Activated CD4-positive, alpha-beta T cell treated with anti-CD3 and anti-CD28 coated beads, Interleukin-2, amount 50 U/mL, for 48 hours (primary cell): ENCODE measurements at places on chromosomes 11 and 22.
A peak's percentile ranks its signal among the peaks of the same experiment; 100 is the strongest.

GRCh38 chr11:30960387-30960992 is 374.3 kb upstream of the MPPED2 start:
- no peak for DNase-seq

GRCh38 chr11:112826026-112826425 is 135.2 kb upstream of the NCAM1 start:
- DNase-seq: no peak

GRCh38 chr11:13119941-13120520 is 110.9 kb downstream of the RASSF10 start:
- no peak for DNase-seq

GRCh38 chr11:113632981-113633380 is 73.1 kb downstream of the TMPRSS5 start:
- no peak for DNase-seq

GRCh38 chr11:59164028-59164427 is 7.9 kb upstream of the DTX4 start:
- no peak for DNase-seq

DNA sequence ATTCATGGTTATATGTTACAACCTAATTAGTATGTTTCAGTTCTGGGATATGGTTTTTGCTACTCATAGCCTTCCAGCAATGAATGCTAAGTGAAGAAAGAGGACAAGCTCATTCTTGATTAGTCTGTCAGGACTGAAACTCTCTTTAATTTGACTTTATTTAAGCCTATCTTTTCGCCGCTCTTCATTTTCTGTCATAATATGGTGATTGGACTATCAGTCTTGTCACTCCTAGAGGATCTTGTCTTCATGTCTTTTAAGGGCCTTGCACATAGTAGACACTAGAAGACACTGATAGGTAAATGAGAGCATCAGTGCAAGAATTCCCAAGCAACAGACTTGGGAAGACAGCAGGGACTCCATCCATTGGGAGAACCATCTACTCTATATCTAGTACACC is 18.9 kb upstream of the MTCH2 start:
- no peak for DNase-seq

DNA sequence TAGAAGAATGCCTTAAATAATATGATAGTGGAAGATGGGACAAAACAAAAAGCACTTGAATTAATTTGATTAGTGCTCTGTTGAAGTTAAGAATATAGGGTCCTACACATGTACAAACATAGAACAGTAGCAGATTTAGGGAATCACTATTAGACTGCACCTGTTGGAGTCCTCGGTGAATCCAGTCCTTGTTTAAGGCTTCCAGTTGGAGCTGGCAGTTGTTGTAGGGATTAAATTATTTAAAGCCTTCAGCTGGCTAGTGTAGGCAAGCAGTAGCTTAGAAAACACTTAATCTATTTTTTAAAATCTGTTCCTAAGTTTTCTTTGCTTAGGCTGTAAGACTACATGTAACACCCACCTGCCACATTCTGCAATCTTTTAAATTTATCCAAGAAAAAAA is 24.5 kb upstream of the CSTF3 start:
- DNase-seq: no peak

- no peak for DNase-seq
These were observed 7.9 kb downstream of the C11orf96 start for GRCh38 chr11:43950311-43950855.

GRCh38 chr22:46732513-46732912 is 5.5 kb downstream of the CERK start:
- DNase-seq: no peak

GRCh38 chr22:43526946-43527345 is 115.1 kb downstream of the MPPED1 start:
- DNase-seq: no peak

DNA sequence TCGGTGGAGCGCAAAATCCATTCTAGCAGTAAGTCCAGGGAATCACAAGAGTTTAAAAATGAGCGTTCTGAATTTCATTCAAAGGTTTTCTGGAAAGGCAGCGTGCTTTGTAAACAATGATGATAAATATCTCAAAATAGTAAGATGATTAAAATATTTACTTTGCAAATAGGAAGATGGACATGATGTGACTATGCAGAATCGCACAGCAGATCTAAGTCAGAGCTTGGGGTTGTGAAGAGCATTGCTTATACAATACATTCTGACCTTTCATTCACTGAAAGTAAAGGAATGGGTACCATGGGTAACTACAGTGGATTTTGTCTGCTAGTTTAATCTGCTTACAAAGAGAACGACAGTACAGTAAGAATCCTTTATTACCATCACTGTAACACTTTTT is 77.5 kb downstream of the PPP6R3 start:
- no peak for DNase-seq

GRCh38 chr11:95849087-95849825 is 59.0 kb downstream of the CEP57 start:
- DNase-seq: peak; percentile 30

DNA sequence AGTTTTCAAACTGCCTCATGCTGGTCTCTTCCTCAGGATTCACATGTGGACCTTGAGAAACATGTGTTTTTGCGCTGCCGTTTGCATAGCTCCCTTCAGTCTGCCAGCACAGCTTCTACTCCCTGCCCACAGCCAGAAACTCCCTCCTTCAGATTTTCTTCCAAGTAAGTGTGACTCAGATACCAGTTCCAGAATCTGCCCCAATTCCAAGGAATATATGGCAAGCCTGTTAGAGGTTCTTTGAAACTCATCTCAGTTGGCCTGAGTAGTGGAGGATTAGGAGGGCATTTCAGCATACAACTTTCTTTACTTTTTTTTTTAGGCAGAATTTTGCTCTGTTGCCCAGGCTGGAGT is 67.1 kb downstream of the SNX19 start:
- no peak for DNase-seq

- no peak for DNase-seq
These were observed 4.6 kb downstream of the LGALS12 start for GRCh38 chr11:63510360-63511047.

DNA sequence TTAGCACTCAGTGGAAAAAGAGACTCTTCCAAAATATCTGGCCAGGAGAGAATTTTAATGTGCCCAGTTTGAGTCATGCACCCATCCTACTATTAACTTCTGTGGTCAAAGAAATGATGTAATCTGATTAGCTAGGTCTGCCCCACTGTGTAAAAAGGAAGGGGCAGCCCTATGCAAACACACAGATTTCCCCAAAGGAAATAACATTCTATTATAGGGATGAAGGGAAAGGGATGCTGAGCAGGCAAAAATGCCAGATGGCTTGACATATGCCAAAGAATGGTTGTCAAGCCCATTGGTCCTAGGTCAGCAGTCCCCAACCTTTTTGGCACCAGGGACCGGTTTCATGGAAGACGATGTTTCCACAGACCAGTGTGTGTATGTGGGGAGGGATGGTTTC is 43.3 kb upstream of the PAK1 start:
- no peak for DNase-seq

DNA sequence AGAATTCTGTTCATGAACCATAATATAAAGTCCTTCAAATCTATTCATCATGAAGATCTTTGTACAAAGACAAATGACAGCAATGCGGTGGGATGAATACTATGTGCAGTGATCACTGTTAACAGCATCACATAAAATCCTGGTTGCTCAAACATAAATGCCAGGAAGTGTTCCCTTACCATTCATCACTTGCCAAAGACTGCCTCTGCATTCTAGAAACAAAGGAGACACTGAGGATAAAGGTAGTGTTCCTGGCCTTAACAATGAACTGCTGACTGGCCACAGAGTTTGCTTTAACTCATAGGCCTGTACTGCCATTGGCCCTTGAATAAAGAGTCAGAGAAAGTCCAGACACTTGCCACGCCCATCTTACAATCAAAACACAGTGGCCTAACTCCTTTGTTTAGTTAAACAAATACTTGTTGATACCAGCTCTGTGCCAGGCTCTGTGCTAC is 29.5 kb downstream of the C2CD3 start:
- DNase-seq: no peak

DNA sequence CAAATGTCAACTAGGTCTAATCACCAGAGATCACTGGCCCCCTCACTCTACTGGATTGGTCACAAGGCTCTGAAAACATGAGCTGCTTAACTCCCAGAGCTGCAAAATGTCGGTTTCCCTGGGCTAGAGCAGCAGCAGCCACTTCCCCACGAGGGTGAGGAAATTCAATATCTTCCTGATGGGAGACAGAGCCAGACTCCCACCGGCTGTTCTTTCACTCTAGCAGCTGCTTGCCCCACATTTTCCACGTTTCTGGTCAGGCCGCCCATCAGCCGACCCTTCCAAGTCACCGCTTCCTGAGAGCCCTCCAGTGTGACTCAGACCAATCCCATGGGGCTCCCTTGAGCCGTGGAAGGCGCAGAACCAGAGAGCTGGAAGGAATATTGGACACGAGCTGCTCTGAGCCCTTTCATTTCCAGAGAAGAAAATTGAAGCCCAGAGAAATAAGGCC is 227.0 kb downstream of the ADAMTS15 start:
- no peak for DNase-seq

DNA sequence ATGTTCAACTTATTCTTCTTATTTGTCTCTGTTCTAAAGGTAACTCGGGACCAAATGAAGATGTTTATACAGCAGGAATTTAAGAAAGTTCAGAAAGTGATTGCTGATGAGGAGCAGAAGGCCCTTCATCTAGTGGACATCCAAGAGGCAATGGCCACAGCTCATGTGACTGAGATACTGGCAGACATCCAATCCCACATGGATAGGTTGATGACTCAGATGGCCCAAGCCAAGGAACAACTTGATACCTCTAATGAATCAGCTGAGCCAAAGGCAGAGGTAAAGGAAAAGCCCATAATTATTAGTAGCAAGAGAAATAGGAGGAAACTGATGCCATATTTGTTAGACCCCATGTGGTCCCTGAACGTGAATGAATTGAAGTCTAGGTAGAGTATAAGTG is 63.3 kb downstream of the TRIM44 start:
- no peak for DNase-seq

DNA sequence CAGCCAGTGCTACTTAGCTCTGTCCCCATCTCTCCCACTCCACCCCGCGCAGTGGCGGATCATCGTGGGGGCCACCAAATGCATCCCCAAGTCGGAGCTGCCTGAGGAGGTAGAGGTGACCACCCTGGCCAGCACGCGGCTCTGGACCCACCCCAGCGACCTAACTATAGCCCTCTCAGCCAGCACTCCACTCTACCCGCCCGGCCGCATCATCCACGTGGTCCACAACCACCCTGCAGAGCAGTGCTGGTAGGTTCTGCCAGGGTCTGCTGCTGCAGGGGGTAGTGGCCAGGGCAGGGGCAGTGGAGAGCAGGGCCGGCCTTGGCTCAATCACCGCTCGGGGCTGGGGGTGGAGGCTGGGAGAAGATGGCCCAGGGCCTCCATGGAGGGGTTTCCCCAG is 13.0 kb upstream of the MYRF start:
- DNase-seq: no peak

GRCh38 chr11:9726321-9727022 is 62.6 kb downstream of the SWAP70 start:
- DNase-seq: no peak

DNA sequence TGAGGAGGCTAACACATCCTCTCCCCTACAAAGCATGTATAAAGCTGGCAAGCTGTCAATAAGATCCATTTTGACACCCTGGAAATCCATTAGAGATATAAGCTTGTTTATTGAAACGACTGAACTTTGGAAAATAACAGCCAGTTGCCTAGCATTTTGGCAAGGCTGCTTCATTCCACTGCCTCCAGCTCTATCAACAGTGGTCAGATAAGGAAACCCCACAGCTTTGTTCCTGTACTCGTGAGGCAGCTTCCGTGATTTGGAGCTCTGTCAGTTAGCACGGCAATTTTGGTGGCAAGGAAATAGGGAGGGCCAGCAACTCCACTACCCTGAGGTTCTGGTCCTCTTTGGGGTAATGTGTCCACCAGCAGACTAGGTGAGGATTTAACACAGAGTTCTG is 2.0 kb upstream of the OR51S1 start:
- DNase-seq: no peak

DNA sequence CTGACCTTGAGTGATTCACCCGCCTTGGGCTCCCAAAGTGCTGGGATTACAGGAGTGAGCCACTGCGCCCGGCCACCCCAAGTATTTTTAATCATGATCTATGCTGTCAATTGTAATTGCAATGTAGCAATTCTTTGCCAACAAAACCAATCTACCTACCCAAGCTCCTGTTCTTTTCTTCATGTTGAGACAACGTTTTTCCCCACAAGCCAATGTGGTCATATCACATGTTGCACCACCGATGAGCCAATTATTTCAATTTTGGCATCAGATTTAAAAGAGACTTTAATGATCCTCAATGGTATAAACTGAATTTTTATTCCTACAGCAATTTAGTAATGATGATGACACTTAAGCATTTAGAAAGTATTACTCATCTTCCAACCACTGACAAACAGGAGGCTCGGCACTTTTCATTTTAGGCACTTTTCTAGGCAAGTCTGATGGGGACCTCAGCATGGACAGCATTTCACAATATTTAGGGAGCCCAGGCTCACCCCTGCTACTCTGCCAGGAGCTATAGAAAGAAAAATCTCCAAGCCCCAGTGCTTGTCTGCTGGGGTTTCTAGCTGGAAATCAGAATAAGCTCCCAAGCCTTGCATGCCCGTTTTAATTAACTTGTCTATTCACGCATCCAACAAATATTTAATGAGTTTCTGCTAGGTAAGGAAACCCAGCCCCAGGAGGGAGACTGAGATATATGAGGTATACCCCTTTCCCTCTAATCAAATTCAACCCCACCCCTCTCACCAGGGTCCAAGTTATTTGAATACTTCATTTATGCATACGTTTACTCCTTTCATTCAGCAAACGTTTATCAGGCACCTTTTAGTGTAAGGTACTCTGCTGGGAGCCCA is 291.4 kb downstream of the ST3GAL4 start:
- no peak for DNase-seq

DNA sequence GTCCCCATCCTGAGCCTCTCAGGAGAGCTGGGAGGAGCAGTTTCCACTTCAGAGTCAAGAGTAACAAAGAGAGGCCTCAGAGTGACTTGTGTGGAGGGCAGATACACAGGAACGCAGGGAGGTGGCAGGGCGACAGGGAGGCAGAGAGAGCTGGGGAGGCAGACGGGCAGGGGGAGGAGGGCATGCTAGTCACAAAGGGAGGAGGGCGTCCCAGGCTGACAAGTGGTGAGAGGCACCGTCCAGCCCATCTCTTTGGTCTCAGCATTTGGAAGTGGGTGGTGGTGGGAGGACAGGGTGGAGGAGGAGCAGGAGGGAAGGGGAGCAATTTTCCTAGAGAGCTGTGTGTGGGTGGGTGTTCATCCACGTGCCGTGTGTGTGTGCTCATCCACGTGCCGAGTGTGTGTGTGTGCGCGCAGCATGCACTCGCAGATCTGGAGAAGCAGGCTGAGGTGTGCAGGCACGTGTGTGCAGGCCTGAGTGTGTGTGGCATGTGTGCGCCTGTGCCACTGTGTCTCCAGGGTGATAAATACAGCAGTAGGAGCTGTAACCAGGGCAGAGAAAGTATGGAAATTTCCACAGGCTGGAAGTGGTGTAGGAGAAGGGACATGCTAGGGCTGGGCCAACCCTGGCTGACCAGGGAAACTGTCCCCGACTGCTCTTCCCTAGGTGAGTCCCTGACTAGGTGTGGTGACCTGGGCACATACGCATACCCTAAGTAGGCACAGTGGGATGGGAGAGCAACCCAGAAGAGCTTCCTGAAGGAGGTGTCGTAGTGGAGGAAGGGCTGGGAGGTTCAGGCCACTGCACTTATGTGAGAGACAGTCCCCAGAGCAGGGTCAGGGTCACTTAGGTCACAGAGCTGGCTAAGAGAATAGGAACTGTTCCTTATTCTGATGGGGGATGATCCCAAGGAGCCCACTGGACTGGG is 7.3 kb upstream of the PDE2A start:
- DNase-seq: no peak
